Cortex of kidney (tissue), 1 donor: ENCODE measurements at places on chromosomes 7 and 10.

DNA sequence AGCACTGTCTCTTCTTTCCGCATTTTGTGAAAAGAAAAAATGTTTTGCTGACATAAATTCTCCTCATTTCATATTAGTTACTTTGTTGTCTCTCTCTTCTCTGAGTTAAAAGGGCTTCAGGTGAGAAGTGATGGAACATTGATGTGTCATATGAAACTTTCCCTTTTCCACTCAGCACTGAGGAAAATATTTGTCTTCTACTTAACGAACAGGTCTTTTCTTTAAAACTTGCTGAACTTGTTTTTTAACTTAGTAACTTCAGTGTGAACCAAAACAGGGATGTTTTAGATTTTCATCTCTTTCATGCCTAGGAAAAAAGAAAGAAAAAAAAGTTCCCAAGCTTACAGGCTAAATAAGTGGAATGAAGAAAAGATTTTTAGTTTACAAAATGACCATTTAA lies 19.0 kb upstream of the TSPAN12 start:
- no peak for DNase-seq

GRCh38 chr7:137674551-137675409 lies 172.0 kb downstream of the DGKI start:
- no peak for DNase-seq

GRCh38 chr10:71395621-71396020 lies 1.1 kb upstream of the CDH23 start:
- DNase-seq, result no peak

- no peak for DNase-seq
Observed at GRCh38 chr7:158133515-158134271, 453.9 kb downstream of the PTPRN2 start.

DNA sequence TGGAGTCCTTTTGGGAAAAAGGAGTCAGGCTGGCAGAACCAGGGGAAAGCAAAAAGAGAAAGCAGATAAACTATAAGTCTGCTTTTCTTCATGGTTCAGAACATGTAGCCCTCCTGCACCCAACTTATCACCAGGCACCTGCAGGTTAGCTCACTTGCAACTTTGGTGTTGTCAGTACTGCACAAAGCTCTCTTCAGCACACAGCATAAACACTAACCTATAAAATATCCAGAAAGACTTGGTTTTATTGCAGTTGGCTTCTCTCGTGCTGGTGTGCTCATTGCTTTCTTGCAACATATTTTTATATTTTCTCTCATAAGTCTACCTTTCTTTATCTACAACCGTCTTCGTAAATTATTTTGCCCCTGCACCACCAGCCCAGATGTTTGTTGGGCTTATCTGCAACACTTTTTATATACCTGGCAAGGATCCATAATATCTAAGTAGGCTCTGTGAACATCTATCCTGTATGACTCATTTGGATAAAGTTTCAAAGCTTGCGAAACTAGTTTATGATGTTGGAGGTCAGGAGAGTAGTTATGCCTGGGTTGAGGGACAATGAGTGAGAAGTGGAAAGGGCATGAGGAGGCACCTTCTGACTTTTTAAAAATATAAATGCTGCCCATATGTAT lies 164.6 kb downstream of the ANKRD30A start:
- DNase-seq, result no peak

- no peak for DNase-seq
Observed at GRCh38 chr7:90764848-90765570, 168.9 kb downstream of the CDK14 start.

DNA sequence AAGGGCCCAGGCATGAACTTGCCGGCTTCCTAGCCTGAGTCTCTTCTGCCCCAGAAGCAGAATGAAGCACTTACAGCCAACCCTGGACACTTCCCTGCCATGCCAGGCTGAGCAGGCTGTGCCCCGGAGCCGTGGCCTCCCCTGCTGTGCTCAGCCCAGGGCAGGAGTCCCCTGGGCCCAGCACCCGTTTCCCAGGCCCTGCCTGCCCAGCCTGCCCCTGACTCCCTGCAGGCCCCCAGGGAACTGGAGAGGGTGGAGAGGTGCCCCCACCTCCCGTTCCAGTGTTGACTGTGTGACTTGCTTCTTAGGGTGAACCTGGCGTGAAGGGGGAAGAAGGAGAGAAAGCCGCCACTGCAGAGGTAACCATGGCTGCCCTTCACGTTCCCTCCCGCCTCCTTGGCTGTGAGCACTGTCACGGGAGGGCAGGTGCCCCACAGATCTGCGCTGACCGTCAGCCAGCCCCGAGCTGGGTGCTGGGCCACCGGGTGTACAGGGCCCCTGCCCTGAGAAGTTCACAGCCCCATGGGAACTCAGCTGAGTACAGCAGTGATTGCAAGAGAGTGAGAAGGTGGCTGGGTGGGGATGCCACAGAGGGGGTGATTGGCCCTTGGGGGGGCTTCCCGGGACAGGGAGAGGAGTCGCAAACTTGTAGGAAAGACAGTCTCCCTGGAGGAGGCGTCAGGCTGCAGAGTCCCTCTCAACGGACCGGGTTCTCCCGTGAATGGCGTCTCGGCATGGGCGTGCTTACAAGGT lies 75.9 kb downstream of the MYL10 start:
- no peak for DNase-seq

- DNase-seq, result no peak
Observed at GRCh38 chr7:51970961-51971665, 654.5 kb upstream of the COBL start.

DNA sequence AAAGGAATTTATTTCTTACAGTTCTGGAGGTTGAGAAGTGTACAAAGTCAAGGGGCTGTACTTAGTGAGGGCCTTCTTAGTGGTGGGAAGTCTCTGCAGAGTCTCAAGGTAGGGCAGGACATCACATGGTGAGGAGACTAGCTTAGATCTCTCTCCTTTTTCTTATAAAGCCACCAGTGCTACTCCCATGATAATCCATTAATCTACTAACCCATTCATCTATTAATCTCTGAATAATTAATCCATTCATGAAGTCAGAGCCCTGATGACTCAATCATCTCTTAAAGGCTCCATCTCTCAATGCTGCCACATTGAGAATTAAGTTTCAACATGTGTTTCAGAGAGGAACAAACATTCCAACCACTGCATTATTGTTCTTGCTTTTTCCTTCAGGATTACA lies 64.4 kb upstream of the CSTF2T start:
- no peak for DNase-seq

GRCh38 chr7:94060752-94061151 lies 56.6 kb upstream of the BET1 start:
- DNase-seq, result no peak

- DNase-seq, result no peak
Observed at GRCh38 chr10:44627591-44628354, 242.9 kb upstream of the CXCL12 start.

DNA sequence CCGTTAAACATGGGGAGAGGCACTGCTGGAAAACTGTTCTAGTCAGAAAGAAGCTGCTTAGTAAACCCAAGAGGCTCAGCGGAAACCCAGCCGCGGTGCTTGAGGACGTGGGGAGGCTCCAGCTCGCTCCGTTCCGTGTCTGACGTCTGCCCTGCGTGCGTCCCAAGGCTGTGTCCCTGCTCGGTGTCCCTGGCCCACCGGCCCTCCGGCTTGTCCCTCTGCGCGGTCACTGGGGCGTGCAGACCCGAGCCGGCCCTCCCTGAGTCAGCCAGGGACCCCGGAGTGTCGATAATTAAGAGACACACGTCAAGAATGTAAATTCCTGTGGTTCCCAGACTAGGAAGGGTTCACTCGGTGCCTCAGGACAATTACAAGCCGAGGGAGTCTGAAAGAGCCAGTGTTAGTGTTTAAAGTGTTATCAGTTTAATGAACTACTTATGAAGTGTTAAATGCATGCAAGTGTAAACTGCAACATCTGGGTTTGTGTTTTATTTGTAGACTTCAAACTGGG lies 98.9 kb downstream of the WDR11 start:
- no peak for DNase-seq

GRCh38 chr7:149060156-149060555 lies 30.4 kb downstream of the ZNF786 start:
- no peak for DNase-seq

- no peak for DNase-seq
Observed at GRCh38 chr7:100884736-100885439, 4.6 kb downstream of the UFSP1 start.

DNA sequence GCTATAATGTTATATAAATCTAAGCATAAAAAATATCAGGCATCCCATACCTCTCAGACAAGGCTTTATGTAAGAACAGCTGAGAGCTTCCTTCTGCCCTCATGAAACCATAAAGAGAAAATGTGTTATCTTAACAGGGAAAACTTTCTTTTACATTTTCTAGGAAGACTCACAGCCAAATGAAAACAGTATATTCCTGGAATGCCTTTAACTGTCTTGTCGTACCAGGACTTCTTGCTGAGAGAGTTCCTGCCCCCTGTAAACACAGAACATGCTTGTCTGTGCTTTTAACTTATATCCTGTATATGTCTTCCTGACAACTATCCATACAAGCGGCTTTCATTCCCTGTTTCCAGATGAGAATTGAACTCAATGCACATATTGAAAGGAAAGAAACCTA lies 64.8 kb upstream of the AHR start:
- DNase-seq, result no peak

DNA sequence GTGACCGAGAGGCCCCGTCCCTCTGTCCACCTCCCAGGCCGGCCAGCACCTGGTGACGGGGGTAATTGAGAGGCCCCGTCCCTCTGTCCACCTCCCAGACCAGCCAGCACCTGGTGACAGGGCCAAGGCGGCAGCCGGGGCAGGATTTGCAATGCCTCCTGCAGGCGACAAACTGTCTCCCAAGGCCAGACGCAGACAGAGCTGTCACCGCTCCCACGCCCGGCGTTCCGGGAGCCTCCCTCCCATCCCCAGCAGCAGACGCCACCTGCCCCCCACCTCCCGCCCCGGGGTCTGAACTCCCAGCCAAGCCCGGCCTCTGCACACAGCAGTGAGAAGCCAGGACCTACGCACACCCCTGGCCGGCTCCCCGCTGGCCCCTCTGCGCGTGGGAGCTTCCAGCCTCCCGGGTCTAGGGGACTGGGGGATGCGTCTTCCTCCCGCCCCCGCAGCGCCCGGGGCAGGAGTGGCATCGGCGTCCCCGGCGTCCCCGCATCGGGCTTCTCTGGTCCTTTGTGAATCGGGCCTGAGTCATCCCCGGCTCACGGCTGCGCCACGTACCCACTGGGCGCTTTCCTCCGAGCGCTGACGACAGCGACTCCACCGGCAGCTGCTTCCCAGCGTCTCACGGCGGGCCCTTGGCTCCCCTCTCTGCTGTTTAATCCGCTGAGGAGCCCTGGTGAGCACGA lies 95.1 kb upstream of the DIP2C start:
- DNase-seq, result no peak

- no peak for DNase-seq
Observed at GRCh38 chr7:81638198-81638597, 131.6 kb downstream of the HGF start.

GRCh38 chr10:30114401-30114800 lies 55.0 kb upstream of the JCAD start:
- DNase-seq, result no peak

DNA sequence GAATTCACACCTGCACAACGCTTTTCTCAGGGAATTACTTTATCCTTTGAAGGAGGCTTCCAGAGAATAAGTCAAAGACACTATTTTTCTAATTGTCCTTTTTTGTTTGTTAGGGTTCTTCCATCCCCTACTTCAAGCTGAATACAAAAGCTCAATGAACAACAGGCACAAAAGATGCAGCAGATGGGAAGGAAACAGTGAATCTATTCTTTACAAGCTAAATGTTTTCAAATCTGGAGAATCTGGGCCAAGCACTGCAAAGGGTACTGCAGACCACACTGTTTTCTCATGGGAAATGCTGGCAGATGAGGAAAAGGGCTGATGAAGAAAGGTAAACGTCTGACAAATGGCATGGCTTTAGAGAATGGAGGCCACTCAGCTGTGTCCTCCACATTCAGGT lies 18.5 kb downstream of the LIPA start:
- no peak for DNase-seq

DNA sequence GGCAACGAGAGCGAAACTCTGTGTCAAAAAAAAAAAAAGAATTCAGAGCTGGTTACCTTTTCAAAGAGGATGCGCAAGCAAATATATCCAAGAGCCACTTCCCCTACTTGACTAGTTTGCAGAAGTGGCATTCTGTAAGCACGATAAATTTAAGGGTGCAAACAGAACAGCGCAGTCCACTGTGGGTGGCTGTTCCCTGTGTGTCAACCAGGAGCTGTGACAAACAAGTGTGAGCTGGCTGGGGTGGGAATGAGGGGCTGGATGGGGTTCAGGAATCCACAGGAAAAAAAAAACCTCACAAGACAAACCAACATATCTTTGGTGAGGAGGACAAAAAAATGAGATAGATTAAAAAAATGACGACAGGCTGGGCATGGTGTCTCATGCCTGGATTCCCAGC lies 15.9 kb downstream of the GUSB start:
- no peak for DNase-seq

DNA sequence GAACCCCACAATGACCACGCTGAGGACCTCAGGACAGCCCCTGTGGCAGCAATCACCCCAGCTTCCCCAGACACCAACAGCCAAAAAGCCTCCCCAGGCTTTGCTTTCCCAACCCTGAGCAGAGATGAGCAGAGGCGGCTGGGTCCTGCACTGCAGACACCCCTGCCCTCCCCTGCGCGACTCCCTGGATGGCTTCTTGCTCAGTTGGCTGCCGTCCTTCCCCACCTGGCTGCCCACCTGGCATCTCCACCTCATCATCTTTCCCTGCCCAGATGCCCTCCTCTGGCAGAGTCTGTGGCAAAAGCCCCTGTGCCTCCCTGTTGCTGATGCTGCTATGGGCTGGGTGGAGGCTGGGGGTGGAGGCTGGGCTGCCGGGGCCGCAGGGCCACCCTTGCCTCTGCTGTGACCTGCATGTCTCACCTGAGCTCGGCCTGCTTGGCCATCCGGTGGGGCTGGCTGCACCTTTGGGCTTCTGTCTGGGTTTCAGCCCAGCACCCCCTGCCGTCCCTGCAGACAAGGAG lies 567.7 kb downstream of the TCERG1L start:
- no peak for DNase-seq

DNA sequence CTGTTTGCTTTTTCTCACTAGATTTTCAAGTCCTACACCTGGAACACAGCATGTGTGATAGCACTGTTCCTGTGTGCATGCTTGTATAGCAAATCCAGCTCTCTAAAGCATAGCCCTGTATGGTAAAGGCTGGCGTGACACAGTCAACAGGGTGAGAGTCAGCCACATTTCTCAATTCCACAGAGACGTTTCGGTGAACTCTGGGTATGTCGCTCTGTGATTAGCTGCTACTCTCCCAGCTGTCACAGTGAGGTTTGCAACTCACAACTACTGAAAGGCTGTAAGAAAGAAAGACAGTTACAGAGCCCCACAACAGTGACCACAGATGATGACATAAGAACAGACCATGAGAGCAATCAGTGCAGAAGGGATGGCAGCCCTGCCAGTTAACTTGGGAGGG lies 170.6 kb upstream of the IMMP2L start:
- no peak for DNase-seq

GRCh38 chr10:99888622-99889021 lies 106.2 kb downstream of the ABCC2 start:
- no peak for DNase-seq
